Psoas muscle (tissue), 8 donors: ENCODE measurements at places on chromosomes 7 and 10. TPM values are rescaled to one million over a fixed set of nuclear protein-coding genes. Genes with fewer than 3 reads are reported as not detected.

GRCh38 chr7:137916564-137916963 is 69.8 kb upstream of the DGKI start:
- no peak for DNase-seq

TMEM178B gene
- 0.58 TPM for polyA plus RNA-seq

- no peak for DNase-seq
Measured at GRCh38 chr7:83836028-83836427, 187.1 kb upstream of the SEMA3E start.

DNA sequence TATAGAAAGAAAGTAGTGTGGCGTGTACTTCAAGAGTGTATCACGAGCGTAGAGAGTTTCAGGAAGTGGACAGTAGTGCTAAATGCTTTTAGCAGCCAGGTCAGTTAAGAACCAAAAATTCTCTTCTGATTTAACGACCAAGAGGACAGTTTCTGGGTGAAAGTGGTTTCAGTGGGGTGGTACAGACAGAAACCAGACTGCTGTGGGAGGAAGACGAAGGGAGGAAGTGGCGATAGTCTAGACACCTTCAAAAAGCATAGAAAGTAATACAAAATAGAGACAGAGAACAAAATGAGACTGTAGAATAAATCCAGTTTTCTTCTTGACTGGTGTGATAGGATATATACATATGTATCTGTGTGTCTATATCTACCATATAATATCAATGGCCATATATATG is 93.5 kb downstream of the MBL2 start:
- DNase-seq = no peak

DNA sequence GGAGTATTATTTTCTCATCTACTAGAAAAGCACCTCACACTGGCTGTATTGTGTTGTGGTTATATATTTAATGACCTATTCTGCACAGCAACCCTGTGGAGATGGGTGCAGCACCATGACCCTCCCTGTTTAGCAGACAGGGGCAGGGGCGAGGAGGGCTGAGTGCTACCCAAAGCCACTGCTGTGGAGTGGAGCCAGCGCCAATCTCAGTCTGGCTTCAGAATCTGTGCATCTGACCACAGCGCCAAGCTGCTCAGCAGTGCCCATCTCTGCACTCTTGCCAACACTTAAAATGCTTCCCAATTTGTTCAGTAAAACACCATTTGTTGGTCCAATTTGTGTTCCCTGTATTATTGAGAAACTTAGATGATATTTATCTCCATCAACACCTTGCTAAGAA is 239.1 kb downstream of the ZMYND11 start:
- no peak for DNase-seq

DNA sequence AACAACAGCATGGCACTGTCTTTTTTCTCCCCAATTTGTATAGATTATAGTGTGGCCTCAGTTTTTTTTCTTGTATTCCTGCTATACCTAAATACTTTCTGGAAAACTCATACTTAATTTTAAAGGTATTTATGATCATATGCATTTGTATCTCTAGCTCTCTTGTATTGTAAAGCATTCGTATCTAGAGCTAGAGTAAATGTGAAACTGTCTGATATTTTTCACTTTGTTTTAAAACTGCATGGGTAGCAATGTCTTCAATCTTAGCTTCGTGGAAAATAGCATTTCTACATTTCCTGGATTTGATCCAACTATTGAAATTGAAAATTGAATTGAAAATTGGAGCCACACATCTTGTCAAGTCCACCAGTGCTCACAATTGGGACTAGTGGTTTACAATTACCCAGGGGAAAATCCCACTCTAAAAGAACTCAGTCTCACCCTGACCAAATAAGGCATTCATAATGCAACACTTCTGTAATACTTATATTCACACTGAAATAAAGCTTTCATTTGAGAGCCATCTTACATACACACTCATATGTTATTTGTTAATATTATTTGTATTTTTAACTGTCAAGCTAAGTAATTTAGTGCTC is 51.3 kb upstream of the KLF6 start:
- no peak for DNase-seq

DNA sequence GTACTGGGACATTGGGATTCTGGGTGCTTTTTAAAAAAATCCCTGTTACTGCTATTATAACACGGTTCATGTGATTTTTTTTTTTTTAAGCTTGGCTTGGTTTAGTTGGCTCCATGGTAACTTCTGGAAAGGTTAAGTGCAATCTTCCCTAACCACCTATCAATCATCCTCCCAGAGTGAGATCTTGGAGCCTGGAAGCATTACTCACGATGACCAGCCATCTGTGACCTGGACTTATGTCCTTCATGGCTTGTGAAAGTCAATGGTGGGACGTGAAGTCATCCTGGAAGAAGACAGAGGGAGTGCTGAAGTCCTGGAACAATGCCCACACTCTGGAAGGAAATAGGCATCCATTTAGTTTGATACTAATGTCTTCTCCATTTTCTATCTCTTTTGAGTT is 135.5 kb upstream of the FRMD4A start:
- no peak for DNase-seq

CALML3 gene
- polyA plus RNA-seq = 0.03 TPM

- peak; percentile 52 for DNase-seq
Measured at GRCh38 chr7:46215987-46216567, 295.0 kb upstream of the IGFBP3 start.

MEST gene
- 4.2 TPM for polyA plus RNA-seq

DNA sequence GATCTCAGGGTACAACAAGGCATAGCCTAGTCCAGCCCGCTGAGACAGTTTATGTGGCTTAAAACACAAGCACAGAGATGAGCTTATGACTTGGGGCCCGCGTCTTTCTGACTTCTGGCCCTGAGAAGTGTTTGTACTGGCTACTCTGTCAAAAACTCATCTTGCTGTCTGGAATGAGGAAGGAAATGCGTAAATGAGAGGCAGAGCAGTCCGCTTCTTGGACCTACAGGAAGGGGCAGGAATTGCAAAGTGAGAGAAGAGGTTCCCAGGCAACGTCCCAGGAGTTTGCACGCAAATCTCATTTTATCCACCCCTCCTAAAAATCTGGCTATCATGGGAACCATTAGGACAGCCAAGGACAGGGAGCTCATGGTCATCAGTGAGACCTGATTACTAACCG is 5.5 kb downstream of the ANXA11 start:
- no peak for DNase-seq
